ENCODE measurements at places on chromosomes 1 and 21. TPM values are rescaled to one million over a fixed set of nuclear protein-coding genes. Genes with fewer than 3 reads are reported as not detected.

The CYP4B1 gene
- total RNA-seq, result 19.6 TPM

The AGO1 gene
- total RNA-seq, result 17.5 TPM

The SHISA4 gene
- 159 TPM for total RNA-seq

The RXFP4 gene
- not detected for total RNA-seq

The CD101 gene
- 0.38 TPM for total RNA-seq

The CYB561D1 gene
- total RNA-seq, result 5.8 TPM
